ENCODE measurements at places on chromosomes 16 and 17.

DNA sequence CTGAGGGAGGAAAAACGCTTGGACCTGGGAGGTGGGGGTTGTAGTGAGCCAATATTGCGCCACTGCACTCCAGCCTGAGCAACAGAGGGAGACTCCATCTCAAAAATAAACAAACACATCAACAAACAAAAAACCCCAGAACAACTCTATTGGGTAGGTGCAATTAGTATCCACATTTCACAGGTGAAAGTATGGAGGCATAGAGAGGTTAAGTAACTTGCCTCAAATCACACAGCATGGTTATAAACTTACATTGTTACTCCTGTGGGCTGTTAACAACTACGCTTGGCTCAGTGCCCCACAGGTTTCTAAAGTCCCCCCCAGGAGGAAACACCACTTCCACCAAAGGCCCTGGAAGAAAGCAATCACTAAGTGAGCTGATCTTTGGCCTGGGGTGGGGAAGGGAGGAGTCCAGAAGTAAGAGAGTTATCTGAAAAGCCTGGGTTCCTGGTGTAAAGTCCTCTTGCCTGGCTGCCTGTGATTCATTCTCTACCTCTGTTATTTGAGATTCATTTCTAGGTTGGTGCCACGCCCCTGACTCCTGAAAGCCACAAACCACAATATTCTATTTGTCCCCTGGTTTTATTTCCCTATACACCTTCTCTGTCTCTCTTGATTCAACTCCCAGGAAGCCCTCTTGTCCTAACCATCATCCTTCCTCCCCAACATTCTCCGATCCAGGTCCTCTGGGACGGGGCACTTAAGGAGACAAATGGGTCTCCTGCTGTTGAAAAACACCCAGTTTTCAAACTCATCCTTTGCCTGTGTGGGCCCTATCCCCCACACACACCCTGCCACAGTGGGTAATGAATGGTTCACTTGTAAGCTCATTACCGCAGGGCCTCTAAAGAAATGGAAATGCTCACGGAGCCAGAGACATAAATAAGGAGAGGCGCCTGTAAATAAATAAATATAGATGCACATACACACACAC lies 195.4 kb downstream of the XYLT1 start:
- no peak for DNase-seq

DNA sequence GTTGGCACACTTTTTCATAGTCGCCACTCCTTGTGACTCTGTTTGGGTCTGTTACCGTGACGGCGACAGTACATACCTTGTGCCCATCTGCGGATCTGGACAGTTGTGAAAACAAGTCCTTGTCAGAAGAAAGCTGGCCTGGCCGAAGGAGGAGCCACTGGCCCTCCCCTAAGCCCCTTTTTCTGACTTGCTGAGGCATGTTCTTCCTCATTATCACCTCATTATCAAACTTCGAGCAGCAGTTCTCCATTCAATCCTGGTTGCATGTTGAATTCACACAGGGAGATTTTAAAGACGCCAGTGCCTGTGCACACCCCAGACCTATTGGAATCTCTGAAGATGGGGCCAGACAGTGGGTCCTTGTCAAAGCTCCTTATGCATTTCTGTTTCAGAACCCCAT lies 61.1 kb downstream of the CYLD start:
- no peak for DNase-seq

GRCh38 chr17:29557739-29558116 lies 9.1 kb downstream of the ABHD15 start:
- DNase-seq, result no peak

GRCh38 chr16:23121024-23121423 lies 28.2 kb downstream of the USP31 start:
- no peak for DNase-seq

GRCh38 chr16:76819226-76819916 lies 371.6 kb upstream of the MON1B start:
- no peak for DNase-seq

All from type B pancreatic cell (in vitro differentiated cells).